ENCODE measurements at places on chromosomes 12 and 14.

- no peak for DNase-seq
Observed at GRCh38 chr12:69170293-69170692, 69.1 kb upstream of the CPSF6 start.

- no peak for DNase-seq
Observed at GRCh38 chr12:125794401-125794800, 729.2 kb downstream of the AACS start.

GRCh38 chr12:81835783-81836182 is 76.6 kb upstream of the PPFIA2 start:
- no peak for DNase-seq

GRCh38 chr14:61372842-61373555 is 51.6 kb downstream of the PRKCH start:
- DNase-seq, result no peak

GRCh38 chr14:75216427-75217006 is 40.1 kb upstream of the TMED10 start:
- DNase-seq, result no peak

GRCh38 chr12:100959481-100959880 is 164.9 kb downstream of the ANO4 start:
- no peak for DNase-seq

DNA sequence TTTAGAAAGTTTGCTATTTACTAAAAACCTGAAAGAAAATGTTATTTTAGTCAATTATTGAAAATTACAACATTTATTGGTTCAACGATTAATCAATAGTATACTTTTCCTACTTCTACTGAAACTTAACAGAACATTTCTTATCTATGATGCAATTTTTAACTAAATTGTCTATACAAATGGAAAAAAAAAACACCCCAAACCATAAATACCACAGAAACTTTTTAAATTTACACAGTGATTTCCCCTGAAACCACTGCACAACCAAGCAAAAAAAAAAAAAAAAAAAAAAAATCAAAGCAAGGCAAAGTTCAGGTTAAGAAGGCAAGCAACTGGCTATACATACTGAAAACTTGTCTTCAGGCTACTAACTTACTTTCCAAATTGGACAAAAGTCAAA is 71.9 kb upstream of the POC1B start:
- DNase-seq, result no peak

- no peak for DNase-seq
Observed at GRCh38 chr12:98912401-98912974, 267.4 kb downstream of the APAF1 start.

DNA sequence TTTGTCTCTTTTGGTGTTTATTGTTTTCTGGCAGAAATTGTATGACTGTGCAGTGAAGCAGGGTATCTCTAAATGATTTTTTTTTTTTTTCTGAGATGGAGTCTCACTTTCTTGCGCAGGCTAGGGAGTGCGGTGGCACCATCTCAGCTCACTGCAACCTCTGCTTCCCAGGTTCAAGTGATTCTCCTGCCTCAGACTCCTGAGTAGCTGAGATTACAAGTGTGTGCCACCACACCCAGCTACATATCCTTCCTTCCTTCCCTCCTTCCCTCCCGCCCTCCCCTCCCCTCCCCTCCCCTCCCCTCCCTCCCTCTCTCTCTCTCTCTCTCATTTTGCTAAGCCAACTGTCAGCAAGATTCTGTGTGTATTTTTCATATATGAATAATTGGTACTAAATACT is 94.4 kb downstream of the PPHLN1 start:
- DNase-seq, result no peak

DNA sequence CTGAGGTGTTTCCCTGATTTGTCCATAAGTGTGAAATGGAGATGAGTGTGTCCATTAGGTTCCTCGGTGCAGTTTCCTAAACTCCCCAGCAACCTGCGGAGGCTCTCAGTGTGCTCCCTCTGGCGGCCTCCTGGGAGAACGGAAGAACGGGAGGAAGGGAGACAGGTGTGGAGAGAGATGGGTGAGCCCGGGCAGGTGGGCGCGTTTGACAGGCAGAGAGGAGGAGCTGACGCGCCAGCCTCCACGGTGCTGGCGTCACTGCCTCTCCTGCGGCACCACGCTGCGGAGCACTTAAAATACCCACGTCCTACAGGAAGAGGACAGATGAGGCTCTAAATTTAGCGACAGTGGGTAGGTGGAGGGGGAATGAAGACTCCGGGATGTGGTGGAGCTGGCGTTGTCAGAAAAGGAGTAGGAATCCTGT is 26.8 kb upstream of the PEX5 start:
- no peak for DNase-seq
